ENCODE measurements at places on chromosomes 4 and X.

DNA sequence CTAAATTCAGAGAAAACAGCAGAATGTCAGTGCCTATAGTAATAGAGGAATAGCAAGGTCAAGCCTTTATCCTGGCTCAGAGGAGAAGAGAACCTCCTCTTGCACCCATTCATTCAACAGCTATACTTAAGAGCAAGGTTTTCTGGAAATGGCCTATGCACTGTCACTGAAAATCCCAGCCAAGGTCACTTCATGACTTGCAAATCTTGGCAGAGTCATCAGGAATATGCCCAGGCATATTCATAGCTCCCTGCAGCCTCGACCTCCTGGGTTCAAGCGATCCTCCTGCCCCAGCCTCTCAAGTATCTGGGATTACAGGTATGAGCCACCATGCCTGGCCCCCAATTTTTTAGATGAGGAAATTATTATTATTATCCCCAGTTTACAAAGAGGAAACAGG is 35.8 kb upstream of the NOCT start:
- no peak for DNase-seq

DNA sequence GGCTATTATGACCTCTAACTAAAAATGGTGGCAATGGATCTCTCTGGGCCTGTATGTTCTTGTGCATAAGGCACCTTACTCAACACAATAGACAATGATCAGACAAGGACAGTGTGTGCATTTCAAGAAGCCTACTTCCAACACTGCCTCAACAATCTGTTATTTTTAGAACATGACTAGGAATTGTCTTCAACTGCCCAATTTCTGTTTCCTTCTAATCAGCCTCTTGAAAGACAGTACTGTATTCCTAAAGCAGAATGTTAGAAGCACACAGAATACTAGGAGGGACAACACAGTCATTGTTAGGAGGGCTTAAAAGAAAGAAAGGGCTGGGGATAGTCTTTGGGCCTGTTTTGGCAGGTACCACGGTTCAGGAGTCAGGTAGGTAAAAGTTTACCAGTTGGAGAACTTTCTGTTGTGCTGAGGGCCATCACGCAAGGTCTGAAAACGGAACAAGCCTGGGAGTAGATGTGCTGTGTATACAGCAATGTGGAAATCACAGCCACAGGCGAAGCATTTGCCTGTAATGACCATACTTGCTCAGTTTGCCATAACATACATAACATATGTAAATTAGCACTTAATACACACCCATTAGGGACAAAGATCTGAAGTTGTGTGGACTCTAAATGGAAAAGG is 100.8 kb upstream of the ATXN3L start:
- DNase-seq = no peak

- no peak for DNase-seq
These were observed 280.4 kb downstream of the CFAP47 start for GRCh38 chrX:36199928-36200327.

DNA sequence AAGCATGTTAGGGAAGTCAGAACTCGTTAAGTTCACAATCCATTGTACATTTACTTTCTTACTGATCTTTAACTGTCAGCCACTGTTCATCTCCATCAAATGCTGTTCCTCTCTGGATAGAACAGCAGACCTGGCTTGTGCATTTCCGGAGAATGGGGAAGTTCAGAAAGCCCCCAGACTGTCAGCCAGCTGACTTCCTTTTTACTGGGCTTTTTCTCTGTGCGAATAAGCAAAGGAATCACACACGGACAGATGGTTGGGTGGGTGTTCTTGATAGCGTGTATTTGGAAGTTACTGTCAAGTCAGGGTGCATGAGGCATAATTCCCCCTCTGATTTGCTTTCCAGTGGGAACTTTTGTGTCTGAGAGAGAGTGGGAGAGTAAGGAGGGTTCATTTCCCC is 56.8 kb downstream of the TSPAN7 start:
- DNase-seq = no peak

DNA sequence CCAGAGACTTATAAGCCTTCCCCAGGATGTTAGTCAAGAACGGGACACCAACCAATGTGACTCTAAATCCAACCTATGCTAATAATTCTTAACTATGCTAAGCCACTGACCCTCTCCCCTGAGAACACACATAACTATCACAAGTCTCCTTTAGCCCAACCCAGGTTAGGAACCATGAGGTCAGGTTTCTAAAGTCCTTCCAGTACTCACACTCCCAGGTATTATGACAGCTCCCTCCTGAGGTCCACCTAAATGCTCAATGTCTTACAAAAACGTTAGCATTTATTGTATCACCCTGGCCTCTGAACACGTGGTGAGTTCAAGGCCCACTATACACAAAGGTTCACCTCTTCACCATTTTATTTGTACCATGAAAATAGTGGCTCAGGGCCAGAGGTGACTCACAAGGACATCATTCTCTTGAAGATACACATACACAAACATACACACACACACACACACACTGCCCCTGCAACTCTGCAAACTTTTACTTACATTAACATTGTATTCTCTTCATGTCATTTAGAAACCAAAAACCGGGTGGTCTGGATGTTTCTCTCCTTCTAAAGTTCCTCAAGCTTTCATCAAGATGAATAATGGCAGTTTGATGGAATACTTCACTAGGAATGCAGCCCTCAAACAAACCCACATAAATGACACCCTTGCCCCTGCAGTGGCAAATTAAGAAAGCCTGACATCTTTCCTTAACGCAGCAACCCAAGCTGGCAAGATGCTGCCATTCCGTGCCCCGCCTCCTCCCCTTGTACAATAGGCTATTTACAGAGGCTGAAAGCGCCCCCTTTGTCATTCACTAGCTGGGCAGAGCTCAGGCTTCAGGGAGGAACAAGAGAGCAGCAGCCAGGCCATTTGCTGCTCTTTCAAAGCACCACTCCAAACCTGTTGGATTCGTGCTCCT is 17.7 kb downstream of the ACSL1 start:
- DNase-seq = no peak

GRCh38 chr4:145551660-145552059 is 67.5 kb upstream of the MMAA start:
- DNase-seq = no peak

- DNase-seq = no peak
These were observed 29.7 kb upstream of the LCORL start for GRCh38 chr4:18051281-18051680.

- no peak for DNase-seq
These were observed 14.6 kb downstream of the RBBP7 start for GRCh38 chrX:16855363-16856075.

DNA sequence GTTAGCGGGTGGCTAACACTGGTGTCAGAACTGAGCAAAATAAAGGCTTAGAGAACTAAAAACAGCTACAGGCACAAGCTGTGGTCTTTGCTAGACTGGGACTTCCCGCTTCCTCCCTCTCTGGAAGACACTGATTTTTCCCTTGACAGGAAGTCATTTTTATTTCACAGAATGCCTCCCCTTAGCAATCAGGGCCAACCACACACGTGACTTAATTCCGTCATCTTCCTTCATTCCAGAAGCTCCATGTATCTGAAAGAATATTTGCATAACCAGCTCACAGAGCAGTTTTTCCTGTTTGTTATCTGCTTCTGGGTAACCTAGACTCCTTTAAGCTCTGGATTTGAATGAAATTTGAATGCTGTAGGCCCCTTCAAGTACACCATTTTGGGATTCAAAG is 327.5 kb upstream of the FRG1 start:
- DNase-seq = no peak

GRCh38 chr4:167041524-167041923 is 192.8 kb downstream of the SPOCK3 start:
- no peak for DNase-seq

DNA sequence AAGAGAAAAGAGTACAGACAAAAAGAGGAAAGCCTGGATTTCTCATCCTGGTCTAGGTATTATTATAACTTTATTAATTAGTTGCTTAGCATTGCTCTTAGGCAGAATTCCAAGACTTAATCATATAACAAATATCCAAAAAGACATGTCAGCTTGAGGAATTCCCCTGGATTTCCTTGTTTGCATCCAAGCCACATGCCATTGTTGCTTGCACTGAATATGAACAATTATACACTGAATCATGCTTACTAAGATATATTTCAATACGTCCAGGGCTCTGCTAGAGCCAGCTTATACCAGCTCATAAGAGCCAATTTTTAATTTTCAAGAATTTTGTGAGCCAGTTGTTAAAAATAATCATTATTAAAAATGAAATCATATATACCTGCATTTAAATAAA is 5.5 kb upstream of the TLR10 start:
- no peak for DNase-seq

DNA sequence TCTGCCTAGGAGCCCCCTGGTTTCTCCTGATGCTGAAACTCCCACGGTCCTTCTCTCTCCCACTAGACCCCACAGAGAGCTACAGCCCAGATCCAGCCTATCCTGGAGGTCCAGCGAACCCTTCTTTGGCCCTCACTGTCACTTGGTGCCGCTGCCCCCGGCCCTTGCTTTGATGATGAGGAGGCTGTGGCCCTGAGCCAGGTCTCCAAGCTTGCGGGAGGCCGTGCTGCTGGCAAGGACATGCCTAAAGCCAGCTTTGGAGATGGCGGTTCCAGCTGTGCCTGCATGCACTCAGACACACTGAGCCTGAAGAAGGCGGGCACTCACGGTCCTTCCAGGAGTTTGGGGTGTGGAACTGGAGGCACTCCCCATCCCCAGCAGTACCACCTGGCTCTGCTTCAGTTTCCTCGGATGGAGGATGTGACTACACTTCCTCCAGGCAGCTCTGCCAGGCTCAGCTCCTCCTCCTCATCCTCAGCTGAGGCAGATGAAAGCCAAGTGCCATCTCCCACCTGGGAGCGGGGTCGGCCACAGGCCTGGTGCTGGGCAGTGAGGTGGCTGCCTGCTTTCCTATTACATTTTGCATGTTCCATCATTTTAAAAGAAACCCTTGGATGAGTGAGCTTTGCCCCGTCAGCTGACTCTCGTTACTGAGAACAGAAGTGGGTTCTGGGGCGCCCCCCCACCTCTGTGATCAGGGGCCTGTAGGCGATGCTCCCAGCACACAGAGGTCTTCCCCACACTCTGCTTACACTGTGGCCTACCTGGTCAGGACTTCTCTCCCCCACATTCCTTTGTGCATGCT is 9.0 kb downstream of the TNIP2 start:
- DNase-seq = no peak

DNA sequence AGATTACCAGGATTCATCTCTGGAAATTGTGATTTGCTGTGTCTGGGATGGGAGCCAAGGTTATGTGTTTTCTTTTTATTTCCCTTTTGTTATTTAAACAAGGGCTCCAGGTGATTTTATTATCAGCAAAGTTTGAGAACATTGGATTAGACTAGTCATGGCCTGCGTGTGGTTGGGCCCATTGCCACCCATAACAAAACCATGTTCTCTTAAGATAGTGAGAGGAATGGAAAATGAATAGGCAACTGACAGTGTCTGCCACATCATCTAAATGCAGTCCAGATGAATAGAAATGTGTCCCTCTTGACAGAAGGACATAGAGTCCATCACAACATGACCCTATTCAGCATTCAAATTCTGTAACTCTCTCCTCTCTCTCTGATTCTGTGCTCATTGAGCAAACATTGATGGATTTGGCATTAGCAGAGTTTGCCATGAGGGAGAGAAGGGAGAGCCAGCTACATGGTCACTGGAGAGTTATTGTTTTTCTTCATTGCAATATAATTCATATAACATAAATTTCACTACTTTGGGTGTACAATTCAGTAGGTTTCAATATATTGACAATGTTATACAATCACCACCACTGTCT is 11.7 kb downstream of the XK start:
- DNase-seq = no peak

GRCh38 chrX:77087529-77088169 is 359.5 kb upstream of the FGF16 start:
- no peak for DNase-seq

GRCh38 chr4:100497791-100498190 is 20.0 kb downstream of the EMCN start:
- DNase-seq = no peak

DNA sequence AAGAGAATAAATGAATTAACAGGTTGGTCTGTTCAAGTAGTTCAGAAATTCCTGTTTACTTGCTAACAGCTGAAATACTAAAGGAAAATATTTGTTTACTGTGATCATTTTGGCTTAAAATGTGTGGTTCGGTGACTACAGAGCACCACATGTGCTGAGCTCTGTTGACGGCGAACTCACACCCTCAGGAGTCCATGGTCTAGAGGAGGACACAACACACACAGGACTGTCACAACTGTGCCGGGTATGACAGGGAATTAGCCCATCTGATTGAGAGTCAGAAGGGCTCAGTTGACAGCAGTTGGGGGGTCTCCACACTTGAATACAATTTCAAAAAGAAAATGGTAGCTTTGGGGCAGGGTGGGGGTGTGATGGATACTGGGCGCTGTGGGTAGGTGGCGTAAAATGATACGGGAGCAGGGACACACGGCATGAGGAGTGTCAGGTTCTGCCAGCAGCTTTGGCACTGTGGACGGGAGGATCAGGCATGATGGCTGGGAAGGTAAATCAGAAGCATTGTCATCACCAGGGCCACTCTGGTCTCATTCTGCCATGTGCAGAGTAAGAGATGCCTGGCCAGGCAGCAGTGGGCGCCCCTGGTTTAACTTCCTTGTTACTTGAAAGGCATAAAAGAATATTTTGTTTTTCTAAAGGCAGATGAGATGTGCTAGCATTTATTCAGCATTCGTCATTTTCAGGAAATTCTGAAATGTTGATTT is 33.3 kb downstream of the CLDN22 start:
- no peak for DNase-seq

- DNase-seq = no peak
These were observed 164.3 kb downstream of the RAPGEF2 start for GRCh38 chr4:159266981-159267868.

DNA sequence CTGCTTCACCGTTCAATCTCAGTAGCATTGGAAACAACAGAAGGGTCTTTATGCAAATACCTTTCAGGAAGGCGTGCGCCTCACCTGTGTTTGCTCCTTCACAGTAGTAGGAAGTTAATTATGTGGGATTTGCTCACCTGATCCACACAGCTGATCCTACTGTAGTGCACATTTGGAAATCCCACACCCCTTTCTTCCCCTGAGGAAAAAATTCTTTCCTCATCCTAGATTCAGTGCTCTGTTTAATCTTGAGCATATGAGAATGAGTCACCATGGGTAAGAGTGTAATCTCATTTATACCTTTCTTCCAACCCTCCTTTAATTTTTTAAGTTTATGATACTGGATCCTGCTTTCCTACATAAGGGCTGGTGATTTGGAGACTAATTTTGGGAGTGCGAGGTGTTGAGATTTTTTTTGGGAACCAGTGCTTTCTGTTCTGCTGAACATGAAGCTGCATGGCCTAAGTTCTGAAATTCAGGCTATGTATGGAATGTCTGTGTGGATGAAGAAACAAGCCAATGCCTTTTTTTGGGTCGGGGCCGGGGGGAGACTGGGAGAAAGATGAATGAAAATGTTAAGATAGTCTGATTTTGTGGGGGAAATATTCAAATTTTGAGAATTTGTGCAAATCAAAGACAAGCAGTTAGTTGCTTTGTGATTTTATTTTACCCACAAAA is 19.0 kb downstream of the GAB1 start:
- DNase-seq = no peak

- DNase-seq = no peak
These were observed 28.1 kb downstream of the SLC30A9 start for GRCh38 chr4:42018451-42018850.

DNA sequence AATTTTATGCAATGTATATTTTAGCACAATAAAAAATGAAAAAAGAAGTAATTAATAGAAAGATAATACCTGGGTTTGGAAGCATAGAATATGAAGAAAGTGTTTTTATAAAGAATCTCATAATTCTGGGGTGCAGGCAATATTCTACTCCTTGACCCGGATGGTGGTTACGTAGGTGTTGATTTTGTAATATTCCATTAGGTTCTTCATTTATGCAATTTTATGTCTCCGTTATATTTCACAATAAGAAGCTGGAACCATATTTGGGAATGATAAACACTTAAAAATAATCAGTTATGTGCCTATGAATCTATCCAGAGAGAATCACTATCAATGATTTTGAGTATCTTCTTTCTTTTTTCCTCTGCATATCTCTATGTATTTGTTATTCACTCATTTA is 38.5 kb downstream of the CHRNA9 start:
- DNase-seq = no peak

Measured in HuH-7.5 (cell line).